ENCODE measurements at places on chromosomes 5 and 9.
A peak's percentile ranks its signal among the peaks of the same experiment; 100 is the strongest.

- peak; percentile 9 for DNase-seq
These were observed 28.3 kb downstream of the IARS1 start for GRCh38 chr9:92265154-92265553.

GRCh38 chr5:136169218-136169617 is 23.7 kb downstream of the SMIM32 start:
- DNase-seq = no peak

GRCh38 chr5:82309091-82309531 is 31.0 kb upstream of the RPS23 start:
- no peak for DNase-seq

GRCh38 chr5:68027519-68027918 is 188.0 kb upstream of the PIK3R1 start:
- no peak for DNase-seq

DNA sequence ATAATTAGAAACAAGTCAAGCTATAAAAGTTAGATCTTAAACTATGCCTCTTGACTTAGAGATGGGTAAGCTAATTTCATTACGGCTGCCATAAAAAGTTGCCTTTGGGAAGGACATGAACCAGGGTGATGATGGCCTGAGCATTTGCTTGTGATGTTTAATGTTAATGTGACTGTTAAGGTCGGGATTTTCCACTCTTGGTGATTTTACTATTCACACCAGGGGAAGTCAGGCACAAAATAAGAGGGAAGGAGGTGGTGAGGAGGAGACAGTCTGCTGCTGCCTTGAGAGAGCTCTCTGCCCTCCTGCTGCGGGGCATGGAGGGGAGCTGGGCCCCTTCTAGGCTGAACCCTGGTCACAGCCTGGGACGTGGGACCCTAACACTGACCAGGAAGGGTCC is 34.4 kb downstream of the AHRR start:
- no peak for DNase-seq

DNA sequence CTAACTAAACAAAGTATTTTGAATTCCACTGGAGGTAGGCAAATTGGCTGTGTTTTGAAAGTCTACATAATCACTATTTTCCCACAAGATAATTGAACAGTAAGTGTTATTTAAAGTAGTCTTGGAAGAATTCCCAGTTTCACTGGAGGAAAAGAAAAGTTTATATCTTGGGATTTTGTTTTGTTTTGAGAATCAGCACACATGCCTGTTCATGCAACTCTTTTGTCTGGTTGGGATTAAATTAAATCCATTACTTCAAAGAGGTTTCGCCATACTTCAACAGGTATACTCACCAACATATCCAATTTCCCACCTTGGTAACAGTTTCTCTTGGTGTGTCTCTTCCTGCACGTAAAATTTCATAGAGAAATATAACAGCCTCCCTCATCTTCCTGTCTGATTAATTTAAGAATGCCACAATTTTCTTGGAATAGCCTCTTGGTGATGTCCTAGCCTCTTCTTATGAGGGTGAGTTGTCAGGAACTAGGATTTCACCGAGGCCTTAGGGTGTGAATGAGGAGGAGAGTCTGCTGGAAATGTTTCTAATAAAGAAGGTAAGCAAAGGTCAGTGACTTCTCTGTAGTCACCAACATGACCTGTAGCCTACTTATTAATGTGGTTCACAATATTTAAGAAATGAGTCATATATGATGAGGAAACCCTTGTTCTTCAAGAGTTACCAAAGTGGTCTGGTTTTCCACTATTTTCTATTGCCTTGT is 48.1 kb downstream of the ITGA2 start:
- DNase-seq = peak; percentile 33

GRCh38 chr5:110809006-110809405 is 70.2 kb downstream of the SLC25A46 start:
- no peak for DNase-seq

GRCh38 chr5:119554597-119554996 is 74.8 kb upstream of the FAM170A start:
- DNase-seq = no peak

DNA sequence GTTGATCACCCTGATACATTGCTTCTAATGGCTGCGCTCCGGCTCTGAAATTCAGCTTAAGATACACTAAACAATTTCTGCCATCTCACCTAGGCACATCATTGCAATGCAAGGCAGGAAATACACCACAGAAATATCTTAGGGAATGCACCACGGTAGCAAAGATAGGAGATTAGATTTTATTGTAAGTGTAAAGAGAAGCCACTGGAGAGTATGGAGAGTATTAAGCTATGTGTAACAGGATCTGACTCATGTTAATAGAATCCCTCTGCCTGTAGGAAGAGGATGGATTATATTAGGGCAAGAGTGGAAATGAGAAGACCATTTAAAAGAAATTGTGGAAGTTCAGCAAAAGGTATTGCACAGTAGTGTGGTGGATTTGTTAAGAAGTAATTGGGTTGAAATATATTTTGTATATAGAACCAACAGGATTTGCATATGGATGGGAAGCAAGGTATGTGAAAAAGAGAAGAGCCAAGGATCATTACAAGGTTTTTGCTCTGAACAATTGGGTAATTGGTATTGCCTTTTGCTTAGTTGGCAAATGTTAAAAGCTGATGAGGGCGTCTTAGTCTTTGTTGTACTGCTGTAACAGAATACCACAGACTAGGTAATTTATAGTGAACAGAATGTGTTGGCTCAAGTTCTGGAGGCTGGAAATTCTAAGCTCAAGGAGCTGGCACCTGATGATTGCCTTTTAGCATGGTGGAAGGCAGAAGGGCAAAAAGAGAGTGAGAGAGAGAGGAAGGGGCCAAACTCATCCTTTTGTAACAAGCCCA is 636.1 kb downstream of the PSAT1 start:
- DNase-seq = peak; percentile 29

GRCh38 chr5:151970885-151971284 is 46.2 kb upstream of the GLRA1 start:
- DNase-seq = no peak

DNA sequence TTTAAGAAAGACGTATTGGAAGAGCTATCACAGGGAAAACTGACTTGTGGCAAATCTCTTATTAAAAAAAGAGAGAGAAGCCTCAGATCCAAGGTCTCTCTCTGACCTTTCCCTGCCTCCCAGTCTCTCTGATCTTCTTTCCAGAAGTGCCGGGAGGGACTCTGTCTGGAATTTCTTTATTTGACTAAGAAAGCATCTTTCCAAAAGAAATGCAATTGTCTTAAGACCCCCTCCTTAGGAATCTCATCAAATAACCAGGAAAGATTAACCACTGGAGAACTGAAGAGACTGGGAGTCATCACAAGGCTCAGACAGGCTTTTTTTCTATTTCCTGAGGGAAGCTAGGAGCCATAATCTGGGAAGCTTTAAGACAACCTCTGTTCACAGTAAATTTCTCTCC is 4.6 kb downstream of the C1QTNF3 start:
- DNase-seq = no peak

DNA sequence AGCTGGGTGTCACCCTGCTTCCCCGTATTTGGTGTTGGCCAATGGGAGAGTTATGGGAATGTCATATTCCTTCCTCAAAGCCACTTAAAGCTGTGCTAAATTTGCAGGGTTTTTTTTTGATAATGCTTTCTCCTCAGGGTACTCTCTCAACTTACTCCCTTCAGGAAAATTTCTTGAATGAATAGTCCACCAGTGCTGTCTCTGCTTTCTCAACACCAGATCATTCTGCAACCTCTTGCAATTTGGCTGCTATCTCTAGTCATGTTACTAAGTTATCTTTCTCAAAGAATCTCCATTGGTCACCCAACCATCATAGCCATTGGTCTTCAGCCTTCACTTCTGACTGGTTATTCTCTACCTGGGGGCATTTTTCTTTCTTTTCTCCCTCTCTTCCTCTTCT is 13.4 kb upstream of the TNFAIP8 start:
- DNase-seq = no peak

DNA sequence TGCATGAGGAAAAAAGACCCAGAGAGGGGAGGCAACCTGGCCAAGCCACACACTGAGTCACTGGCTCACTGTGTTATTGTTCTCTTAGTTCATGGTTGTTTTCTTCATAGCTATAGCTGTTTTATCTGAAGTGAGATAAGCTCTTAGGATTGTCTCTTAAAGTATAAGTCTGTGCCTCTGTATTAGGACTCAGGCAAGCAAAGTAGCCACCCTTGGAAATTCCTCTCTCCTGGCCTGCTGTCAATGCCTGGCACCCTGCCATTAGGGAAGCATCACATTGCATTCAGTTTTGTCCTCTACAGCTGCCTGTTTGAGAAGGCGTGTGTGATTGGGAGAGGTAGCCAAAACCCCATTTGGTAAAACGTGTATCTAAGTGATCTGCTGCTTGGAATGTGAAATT is 147.4 kb upstream of the GLRA1 start:
- no peak for DNase-seq

- no peak for DNase-seq
These were observed 31.0 kb upstream of the NR3C1 start for GRCh38 chr5:143434261-143435209.

DNA sequence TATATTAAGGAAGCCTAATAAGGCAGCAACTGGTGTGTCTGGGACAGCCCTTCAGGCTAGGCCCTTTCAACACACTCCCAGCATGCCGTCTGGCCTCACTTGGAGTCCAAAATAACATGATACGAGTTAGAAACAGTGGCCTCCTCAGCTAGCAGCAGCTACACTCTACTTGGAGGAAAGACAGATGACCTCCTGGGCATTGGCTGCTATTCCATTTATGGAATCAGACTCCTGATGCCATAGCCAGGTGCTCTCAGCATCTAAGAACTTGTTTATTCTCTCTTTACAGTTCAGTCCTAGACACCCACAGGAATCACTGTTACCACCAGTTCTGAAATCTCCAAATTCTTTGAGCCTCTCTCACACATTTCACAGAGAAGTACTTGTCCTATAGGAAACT is 31.8 kb downstream of the RUSC2 start:
- DNase-seq = no peak

- DNase-seq = no peak
These were observed 106.7 kb upstream of the PHYKPL start for GRCh38 chr5:178339272-178339671.

- no peak for DNase-seq
These were observed 61.2 kb downstream of the NUP214 start for GRCh38 chr9:131186622-131187021.
